ENCODE measurements at places on chromosomes 2 and 18. TPM values are rescaled to one million over a fixed set of nuclear protein-coding genes. Genes with fewer than 3 reads are reported as not detected.

CNDP1 gene
- total RNA-seq: not detected

RAB6D gene
- total RNA-seq: not detected

POTEC gene
- total RNA-seq: under 0.01 TPM

APCDD1 gene
- 8.2 TPM for total RNA-seq

CHN1 gene
- 9.6 TPM for total RNA-seq

KCNG2 gene
- total RNA-seq: not detected

RESP18 gene
- total RNA-seq: not detected

CAPN14 gene
- 0.26 TPM for total RNA-seq

SKOR2 gene
- total RNA-seq: not detected

TSHZ1 gene
- 4.2 TPM for total RNA-seq

PRKAG3 gene
- total RNA-seq: 0.52 TPM

GAL3ST2 gene
- total RNA-seq: 0.46 TPM

FASTKD1 gene
- 18.9 TPM for total RNA-seq

SULT1C2 gene
- 0.23 TPM for total RNA-seq

AP1S3 gene
- 18.6 TPM for total RNA-seq

SPOPL gene
- total RNA-seq: 21.8 TPM

CEP68 gene
- total RNA-seq: 13.3 TPM

GIGYF2 gene
- total RNA-seq: 59.4 TPM

EHBP1 gene
- 61.9 TPM for total RNA-seq

TCF4 gene
- total RNA-seq: 91.4 TPM

ALK gene
- total RNA-seq: 0.07 TPM

SPATA3 gene
- not detected for total RNA-seq

NOL4 gene
- not detected for total RNA-seq

CYTIP gene
- 5.5 TPM for total RNA-seq

ZC3H15 gene
- total RNA-seq: 55.7 TPM

TLK1 gene
- total RNA-seq: 25.5 TPM

MATN3 gene
- 3.4 TPM for total RNA-seq

FAM237A gene
- total RNA-seq: not detected

STEAP3 gene
- total RNA-seq: 18.4 TPM

DLX1 gene
- total RNA-seq: 1.6 TPM

MYO1B gene
- total RNA-seq: 246 TPM

CACNB4 gene
- 10.8 TPM for total RNA-seq

SLC38A11 gene
- 0.13 TPM for total RNA-seq

HMSD gene
- total RNA-seq: not detected

MXD1 gene
- 6.9 TPM for total RNA-seq

DES gene
- total RNA-seq: 3.0 TPM

LIPG gene
- 5.5 TPM for total RNA-seq

ACMSD gene
- total RNA-seq: not detected

TMEM178A gene
- 0.86 TPM for total RNA-seq

MYOM1 gene
- total RNA-seq: 2.5 TPM

SERPINB3 gene
- total RNA-seq: 0.07 TPM

MARCO gene
- total RNA-seq: not detected

PRSS56 gene
- total RNA-seq: not detected

All from smooth muscle cell of the pulmonary artery (primary cell).